ENCODE measurements at places on chromosomes 13 and 19.

DNA sequence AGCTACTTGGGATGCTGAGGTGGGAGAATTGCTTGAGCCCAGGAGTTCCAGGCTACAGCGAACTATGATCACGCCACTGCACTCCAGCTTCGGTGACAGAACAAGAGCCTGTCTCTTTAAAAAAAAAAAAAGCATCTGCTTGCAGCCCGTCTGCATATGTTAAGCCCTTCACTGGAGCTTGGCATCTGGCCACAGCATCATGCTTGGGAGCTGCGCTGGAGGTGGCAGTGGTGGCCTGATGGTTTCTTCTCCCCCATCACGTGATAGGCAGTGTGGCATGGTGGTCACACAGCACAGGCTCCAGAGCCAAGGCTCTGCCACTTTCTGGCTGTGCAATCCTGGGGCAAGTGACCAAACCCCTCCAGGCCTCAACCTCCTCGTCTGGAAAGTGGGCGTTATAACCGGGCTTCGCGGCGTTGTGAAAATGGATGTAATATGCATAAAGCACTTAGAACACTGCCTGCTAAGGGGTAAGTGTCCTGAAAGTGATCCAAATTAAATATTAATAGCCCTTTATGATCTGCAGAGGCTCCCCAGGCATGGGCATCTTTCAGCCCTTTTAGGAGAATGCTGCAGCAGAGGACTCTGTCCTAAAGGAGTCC is 24.4 kb downstream of the MARK4 start:
- no peak for DNase-seq

GRCh38 chr13:111515635-111516034 is 195.2 kb downstream of the TEX29 start:
- DNase-seq = no peak

GRCh38 chr19:29777781-29778309 is 33.9 kb upstream of the CCNE1 start:
- no peak for DNase-seq

- no peak for DNase-seq
Observed at GRCh38 chr19:18487576-18488402, 34.1 kb downstream of the ELL start.

DNA sequence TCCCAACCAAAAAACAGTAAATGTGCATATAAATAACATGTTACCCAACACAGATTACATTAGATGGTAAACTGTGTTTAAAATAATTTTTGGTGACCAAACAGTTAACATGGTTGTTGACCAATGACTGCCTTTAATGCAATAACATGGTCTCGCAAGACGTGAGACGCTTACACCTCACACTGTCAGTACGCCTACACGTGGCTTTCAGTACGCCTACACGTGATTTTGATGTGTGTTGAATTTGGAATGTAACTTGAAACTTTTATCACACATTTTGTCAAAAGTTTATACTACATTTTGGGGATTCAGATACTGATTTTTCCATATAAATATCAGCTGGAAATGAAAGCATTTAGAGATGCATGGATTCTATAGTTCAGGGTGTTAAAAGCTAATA is 32.0 kb downstream of the SLC7A9 start:
- DNase-seq = peak; percentile 21

DNA sequence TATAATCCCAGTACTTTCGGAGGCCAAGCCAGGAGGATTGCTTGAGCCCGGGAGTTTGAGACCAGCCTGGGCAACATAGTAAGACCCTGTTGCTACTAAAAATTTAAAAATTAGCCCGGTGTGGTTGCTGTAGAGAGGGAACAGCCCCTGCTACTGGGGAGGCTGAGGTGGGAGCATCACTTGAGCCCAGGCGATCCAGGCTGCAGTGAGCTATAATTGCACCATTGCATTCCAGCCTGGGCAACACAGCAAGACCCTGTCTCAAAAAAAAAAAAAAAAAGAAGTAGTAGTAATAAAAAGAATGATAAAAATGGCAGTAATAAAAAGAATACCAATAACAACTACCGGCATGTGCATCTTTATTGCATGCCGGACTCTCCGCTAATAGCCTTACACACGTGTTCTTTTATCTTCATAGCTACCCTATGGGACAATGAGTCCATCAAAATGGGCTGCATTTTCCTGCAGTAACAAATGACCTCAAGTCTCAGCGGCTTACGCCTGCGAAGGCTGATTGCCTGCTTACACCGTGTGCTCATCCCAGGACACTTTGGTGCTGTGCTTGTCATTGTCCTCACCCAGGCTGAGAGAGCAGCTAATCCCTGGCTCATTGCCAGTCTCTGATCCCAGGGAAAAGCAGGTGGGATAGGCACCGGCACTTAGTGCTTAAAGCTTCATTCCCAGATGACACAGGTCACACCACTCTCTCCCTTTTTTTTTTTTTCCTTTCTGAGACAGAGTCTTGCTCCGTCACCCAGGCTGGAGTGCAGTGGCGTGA is 14.4 kb upstream of the SYCN start:
- no peak for DNase-seq

DNA sequence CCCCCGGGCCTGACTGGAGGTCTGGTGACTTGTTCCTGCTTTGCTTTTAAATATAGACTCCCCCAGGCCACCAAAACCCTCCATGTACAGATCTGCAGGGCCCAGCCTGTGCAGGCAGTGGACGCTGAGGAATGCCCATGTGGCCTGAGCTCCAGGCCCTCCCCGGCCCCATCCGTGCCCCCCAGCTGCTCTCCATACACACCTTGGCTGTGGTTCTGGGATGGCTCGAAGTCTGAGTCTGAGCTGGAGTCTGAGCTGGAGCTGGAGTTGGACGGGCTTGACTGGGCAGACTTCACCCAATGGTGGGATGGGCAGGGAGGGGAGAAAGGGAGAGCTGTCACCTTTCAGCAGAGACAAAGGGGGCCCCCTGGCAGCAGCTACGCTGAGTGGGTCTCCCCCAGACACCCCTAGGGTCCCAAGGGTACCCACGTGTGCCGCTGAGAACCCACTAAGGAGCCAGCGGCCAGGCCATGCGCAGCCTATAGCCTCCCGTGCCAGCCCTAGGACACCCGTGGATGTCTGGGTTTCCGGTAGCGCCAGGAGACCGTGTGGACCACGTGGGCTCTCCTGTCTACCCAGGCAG is 61.9 kb downstream of the MLLT1 start:
- DNase-seq = no peak

- no peak for DNase-seq
Observed at GRCh38 chr13:112910616-112911280, 58.3 kb upstream of the MCF2L start.

DNA sequence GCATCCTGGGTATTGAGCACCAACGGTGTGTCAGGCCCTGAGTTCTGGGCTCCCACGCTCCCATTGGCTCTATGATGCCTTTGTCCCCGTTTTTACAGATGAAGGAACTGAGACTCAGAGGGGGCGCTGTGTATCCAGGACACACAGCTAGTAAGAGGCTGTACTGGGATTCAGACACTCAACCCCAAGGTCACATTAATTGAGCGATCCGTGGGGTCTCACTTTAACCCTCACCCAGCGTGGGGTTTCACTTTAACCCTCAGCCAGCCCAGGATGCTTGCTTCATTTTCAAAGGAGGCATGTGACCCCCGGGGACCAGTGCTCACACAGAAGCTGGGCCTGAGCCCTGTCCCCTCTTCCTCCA is 42.6 kb downstream of the CYP4F22 start:
- no peak for DNase-seq

- no peak for DNase-seq
Observed at GRCh38 chr19:14021474-14021873, 6.5 kb upstream of the RLN3 start.

GRCh38 chr13:40563350-40564125 is 102.9 kb downstream of the FOXO1 start:
- DNase-seq = no peak

GRCh38 chr19:48623556-48624066 is 4.3 kb downstream of the SPHK2 start:
- no peak for DNase-seq

GRCh38 chr13:102968572-102969228 is 97.5 kb downstream of the SLC10A2 start:
- DNase-seq = no peak

DNA sequence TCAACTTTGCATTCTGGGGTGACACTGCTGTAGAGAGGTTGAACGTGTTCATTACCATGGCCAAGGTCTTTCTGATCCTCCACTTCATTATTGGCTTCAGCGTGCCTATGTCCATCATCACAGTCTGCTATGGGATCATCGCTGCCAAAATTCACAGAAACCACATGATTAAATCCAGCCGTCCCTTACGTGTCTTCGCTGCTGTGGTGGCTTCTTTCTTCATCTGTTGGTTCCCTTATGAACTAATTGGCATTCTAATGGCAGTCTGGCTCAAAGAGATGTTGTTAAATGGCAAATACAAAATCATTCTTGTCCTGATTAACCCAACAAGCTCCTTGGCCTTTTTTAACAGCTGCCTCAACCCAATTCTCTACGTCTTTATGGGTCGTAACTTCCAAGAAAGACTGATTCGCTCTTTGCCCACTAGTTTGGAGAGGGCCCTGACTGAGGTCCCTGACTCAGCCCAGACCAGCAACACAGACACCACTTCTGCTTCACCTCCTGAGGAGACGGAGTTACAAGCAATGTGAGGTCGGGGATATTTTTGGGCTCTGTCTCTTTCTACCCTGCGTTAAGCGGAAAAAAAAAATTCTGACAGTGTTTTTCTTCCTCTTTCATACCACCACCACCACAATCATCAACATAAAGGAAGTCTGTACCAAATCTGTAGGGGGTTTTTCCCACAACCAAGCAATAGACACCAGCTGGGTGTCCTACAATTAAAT is 29.5 kb downstream of the FPR3 start:
- DNase-seq = no peak

DNA sequence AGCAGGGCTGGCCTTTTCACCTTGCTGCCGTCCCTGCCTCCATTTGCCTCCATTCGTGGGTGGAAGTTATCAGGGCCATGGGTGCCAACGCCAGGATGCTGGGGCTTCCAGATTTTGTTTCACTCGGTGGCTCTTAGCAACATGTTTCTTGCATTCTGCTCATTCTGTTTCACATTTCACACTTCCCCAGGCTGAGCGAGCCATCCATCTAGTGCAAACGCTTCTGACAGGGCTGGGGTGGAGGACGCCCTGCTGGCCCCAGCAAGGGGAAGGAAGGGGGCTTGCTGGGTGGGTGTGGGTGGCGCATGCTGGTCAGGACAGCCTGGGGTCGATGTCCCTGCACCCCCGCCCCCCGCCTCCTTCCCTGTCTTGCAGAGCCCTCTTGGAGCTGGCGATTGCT is 165.2 kb downstream of the URI1 start:
- DNase-seq = no peak

- no peak for DNase-seq
Observed at GRCh38 chr13:29210676-29211075, 384.8 kb downstream of the SLC7A1 start.

- peak; percentile 53 for DNase-seq
Observed at GRCh38 chr19:1173159-1173844, 766 bp downstream of the SBNO2 start.

GRCh38 chr19:54312436-54313377 is at the start of gene LILRA5:
TSS of gene LILRA5 (minus strand) at chr19:54313166. CDS start at chr19:54313019, 147 bp downstream.
- DNase-seq = no peak

GRCh38 chr13:93230261-93230855 is 3.8 kb downstream of the GPC6 start:
- DNase-seq = no peak

DNA sequence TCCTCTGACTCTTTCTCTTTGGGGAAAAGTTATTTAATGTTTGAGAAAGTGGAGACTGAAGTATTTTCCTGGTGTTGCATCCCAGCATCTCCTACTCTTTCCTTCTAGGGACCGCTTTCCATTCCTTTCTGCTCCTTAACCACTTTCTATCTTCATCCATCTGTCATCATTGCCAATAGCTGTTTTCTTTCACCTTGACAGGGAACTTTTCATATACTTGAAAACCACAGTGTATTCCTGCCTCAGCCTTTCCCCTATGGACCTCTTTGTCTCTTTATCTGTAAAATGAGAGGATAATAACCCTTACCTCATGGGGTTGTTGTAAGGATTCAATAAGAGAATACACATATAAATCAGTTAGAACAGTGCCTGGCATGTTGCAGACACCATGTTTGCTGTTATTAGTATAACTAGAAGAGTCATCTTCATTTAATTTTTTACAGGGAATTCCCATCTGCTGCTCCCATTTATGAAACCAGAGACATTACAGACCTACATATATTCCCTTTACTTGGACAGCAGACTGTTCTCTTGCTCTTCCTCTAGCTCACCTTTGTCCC is 31.8 kb downstream of the LCP1 start:
- no peak for DNase-seq

DNA sequence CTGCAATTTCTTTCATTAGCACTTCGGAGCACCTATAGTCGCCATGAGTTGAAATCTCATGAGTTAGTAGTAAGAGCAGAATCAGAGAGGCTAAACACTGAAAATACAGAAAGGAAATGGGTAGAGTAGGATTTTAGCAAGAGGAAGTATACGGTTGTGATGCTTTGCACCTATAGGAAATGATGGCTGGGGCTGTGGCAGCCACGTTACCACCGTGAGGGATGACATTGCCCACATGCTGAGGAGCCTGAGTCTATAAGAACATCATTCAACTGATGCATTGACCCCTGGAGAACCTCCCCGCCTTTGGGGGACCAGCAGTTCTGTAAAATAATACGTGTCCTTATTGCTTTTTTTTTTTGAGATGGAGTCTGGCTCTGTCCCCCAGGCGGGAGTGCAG is 20.4 kb downstream of the FAM187B start:
- DNase-seq = no peak

DNA sequence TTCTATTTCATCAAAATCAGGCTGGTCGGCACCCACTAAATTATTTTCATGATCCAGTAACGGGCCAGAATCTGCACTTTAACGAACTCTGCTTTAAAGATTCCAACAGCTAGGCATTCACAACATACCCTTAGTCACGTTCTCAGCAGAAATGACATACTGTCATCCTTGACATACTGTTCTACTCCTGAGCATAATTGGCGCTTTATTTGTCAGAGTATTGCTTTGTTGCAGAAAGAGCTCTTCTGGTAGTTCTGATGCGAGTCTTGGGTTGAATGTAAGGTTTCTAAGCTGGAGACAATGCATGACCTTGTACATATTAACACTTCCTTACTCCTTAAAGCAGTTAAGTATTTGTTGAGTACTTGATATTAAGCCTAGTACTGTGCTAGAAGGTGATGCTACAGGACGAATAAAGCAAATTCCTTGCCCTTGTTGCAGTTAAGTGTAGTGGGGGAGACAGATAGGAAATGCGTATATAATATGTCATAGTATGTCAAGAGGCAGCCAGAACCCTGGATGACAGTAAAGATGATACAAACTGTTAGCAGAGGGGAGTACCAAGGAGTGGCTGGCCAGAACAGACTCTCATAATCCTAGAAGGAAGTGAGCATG is 32.2 kb downstream of the FRY start:
- DNase-seq = no peak

DNA sequence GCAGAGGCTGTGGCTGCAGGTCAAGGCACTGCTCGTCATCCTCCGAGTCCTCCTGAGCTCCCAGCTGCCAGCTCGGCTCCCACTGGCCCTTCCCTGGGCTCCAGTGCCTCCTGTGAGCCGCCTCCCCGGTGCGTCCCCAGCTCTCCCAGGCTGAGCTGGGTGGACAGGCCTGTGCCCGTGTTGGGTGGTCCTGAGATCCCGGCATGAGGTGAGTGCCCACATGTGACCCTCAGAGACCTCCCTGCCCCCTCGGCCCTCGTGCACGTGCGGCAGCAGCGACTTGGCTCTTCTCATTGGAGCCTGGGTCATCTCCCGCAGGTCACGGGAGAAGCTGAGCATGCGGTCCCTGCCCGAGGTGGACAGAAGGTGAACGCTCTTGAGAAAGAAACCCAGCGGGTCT is 15.4 kb downstream of the ADAT3 start:
- DNase-seq = no peak

- DNase-seq = peak; percentile 47
Observed at GRCh38 chr13:97978651-97979050, 25.2 kb downstream of the IPO5 start.

All from RKO (cell line).